ENCODE measurements at places on chromosomes 16 and 17.

GRCh38 chr17:47237841-47238240 lies 15.8 kb upstream of the ITGB3 start:
- DNase-seq: no peak

DNA sequence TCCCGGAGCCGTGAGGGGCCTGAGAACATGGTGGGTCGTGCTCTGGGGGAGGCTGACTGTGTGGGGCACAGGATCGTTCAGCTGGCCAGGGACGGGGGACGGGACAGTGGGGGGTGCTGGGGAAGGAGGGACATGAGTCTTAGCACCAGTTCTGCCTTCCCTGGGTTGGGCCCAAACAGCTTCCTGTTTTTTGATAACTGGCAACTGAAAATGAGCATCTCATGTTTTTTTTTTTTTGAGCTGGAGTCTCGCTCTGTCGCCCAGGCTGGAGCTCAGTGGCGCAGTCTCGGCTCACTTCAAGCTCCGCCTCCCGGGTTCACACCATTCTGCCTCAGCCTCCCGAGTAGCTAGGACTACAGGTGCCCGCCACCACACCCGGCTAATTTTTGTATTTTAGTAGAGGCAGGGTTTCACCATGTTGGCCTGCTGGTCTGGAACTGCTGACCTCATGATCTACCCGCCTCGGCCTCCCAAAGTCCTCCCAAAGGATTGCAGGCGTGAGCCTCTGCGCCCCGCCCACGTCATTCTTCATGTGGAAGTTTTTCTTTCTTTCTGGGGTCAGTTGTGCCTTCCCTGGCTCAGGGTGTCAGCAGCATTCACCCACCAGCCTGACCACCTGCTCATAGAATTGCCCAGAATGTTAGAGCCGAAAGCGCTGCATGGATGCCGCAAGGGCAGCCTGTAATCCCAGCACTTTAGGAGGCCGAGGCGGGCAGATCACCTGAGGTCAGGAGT lies 6.4 kb downstream of the ASPSCR1 start:
- DNase-seq: no peak

- no peak for DNase-seq
Measured at GRCh38 chr17:52384695-52385094, 226.2 kb upstream of the CA10 start.

GRCh38 chr17:17749025-17749772 lies 67.9 kb downstream of the RAI1 start:
- DNase-seq: no peak

DNA sequence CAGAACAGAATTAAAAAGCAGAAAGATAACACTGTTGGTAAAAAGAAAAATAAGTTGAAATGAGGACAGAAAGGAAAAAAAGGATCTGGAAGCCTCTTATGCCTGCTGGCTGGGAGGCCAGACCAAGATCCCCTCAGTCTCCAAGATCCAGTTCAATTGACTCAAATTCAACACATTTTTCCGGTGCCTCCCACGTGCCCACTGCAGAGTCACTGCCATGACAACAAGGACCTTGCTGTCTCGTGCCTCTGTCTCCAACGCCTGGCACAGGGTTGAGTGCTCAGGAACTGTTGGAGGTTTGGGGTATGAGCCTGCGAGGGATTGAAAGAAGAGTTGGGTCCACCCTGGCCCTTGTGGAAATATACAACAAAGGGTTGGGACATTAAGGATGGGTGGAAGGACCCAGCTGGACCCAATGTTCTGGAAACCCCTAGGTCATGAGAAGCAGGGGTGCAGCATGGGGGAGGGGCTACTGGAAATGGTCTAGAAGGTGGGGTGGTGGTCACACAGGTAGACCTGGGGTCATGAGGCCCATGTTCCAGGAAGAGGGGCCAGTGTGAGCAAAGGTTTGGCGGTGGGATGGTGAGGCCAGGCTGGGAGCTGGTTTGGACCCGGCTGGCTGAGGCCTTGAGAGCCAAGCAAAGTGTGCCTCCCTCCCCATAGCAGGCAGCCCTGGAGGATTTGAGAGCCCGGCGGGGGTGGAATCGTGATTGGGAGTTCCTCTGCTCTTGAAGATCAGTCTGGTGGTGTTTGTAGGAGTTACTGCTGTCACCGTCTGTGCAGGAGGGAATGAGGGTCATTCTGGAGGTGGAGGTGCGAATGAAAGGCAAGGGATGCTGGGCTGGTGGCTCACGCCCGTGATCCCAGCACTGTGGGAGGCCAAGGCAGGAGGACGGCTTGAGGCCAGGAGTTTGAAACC lies 1.3 kb downstream of the IL34 start:
- DNase-seq: no peak

DNA sequence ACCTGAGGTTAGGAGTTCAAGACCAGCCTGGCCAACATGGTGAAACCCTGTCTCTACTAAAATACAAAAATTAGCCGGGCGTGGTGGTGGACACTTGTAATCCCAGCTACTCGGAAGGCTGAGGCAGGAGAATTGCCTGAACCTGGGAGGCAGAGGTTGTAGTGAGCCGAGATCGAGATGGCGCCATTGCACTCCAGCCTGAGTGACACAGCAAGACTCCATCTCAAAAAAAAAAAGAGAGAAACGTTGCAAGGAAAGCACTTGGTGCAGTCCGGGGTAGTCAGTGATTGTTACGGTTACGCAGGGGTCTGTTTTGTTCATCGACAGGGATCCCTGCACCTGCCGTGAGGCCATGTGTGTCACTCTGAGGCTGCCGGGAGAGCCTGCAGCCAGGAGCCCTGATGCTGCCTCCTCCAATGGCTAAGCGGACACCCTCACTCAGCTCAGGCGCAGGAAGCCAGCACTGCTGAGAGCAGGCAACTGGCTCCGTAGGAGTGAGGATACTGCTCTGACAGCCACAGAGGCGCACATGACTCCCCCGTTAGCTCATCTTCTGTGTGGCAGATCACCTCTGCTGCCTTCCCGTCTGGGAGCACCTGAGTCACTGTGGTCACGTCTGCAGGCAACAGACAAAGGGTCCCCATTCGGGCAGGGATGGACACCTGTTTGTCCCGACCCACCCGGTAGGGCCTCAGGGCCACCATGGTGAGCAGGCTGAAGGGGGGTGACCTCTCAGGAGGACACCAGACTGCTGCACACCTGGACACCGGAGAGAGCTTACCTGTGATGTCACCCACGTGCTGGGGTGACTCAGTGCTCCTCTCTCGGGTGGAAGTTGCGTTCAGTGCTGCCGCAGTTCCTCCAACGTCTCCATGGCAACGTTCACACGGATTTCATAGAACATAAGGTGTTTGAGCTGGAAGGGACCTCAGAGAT lies 5.2 kb upstream of the RAB26 start:
- DNase-seq: no peak

GRCh38 chr17:74161503-74161875 lies 42.0 kb upstream of the RPL38 start:
- DNase-seq: no peak

GRCh38 chr16:4687946-4688673 lies 5.3 kb upstream of the NUDT16L1 start:
- no peak for DNase-seq

DNA sequence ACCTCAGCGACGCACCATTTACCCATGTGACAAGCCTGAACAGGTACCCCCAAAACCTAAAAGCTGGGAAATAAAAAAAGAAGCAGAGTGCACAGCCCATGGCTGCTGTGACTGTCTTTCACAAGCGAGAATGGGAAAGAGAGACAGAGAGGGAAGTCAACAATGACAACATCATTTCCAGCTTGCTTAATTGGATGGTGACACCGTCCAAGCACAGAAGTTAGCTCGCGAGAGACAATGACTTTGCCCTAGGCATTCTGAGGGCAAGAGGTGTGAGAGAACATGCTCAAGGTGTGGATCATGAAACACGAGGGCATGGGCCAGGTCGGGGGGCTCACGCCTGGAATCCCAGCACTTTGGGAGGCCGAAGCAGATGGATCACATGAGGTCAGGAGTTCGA lies 19.3 kb upstream of the NSMCE1 start:
- DNase-seq: no peak

DNA sequence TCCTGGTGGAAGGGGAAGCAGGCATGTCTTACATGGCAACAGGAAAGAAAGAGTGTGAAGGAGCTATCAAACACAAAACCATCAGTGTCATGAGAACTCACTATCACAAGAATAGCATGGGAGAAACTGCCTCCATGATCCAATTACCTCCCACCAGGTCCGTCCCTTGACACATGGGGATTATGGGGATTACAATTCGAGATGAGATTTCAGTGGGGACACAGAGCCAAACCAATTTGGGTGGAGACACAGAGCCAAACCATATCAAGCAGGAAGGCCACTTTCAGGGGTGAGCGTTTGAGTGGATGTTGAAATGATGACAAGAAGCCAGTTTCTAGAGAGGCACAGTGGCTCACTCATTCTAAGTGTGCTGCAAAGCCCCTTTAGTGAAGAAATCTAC lies 143.8 kb downstream of the CPPED1 start:
- DNase-seq: no peak

GRCh38 chr16:54277845-54278703 lies 8.5 kb downstream of the IRX3 start:
- no peak for DNase-seq

- no peak for DNase-seq
Measured at GRCh38 chr16:14485811-14486519, 144.1 kb downstream of the PARN start.

DNA sequence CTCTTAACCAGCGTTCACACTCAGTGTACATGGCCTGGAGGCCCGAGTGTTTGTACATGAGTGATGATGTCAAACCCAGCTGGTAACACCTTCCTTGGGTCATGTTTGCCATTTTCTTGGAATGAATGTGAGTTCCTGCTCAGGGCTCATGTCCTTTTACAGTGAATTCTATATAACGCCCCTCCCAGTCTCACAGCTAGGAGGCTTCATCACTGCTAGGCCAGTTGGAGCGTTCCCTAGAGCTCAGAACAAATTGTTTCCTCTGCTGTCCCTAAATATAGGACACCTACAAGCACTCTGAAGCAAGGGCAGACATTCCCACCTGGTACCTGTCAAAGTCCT lies 5.5 kb downstream of the TIMM22 start:
- DNase-seq: peak; percentile 18

GRCh38 chr17:43042025-43042628 lies 17.1 kb downstream of the RND2 start:
- no peak for DNase-seq

DNA sequence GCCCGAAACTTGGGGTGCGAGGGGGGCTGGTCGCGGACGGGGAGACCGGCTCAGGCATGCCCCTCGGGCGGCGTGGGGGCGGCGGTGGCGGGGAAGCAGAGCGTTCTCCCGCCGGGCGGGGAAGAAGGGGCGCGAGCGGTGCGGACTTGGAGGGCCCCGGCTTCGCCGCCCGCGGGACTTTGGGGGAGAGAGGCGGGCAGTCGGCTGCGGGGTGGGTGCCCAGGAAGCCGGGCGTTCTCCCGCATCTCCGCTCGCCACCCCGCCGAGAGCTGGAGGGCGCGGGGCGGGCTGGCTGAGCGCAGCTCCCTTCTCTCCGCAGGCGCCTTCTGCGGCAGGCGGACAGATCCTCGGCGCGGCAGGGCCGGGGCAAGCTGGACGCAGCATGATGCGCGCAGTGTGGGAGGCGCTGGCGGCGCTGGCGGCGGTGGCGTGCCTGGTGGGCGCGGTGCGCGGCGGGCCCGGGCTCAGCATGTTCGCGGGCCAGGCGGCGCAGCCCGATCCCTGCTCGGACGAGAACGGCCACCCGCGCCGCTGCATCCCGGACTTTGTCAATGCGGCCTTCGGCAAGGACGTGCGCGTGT lies 772 bp downstream of the NTN1 start:
- peak; percentile 12 for DNase-seq

- no peak for DNase-seq
Measured at GRCh38 chr16:89048090-89048725, 45.4 kb upstream of the ACSF3 start.

- no peak for DNase-seq
Measured at GRCh38 chr16:66002601-66003000, 363.9 kb upstream of the CDH5 start.

DNA sequence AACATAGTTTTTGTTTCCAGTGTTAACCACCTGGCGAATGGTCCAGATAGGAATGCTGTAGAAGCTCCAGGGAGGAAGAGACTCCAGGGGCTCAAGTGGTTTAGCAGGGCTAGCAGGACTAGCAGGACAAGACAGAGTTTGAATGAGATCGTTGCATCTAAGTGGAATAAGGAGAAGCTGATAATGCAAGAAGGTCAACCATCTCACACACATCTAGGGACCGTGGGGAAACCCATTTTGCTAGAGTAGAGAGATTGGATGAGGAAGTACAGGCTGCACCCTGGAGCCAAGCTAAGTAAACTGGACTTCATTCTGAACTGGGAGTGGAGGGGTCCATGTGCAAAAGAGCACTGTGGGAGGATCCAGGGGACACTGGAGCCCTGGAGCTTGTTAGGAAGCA lies 86.1 kb upstream of the HSBP1 start:
- DNase-seq: no peak

DNA sequence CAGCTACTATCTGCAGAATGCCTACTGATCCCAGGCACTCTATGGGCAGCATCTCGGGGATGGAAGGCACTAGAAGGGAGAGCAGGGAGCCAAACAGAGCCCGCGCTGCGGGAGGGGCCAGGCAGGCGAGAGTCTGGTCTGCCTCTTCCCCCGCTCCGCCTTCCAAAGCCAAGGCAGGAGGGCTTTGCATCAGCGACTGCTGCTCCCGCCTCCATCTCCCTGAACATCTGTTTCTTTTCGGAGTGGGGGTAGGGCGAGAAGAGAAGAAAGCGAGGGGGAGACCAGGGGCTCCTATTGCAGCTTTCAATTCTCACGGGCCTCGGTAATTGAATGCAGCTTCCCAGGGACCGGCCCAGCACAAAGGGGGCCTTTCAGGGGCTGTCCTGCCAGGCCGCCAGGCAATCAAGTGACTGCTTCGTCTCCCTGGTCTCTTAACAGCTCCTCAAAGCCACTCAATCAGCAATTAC lies 31.4 kb upstream of the CDC42EP4 start:
- peak; percentile 96 for DNase-seq

DNA sequence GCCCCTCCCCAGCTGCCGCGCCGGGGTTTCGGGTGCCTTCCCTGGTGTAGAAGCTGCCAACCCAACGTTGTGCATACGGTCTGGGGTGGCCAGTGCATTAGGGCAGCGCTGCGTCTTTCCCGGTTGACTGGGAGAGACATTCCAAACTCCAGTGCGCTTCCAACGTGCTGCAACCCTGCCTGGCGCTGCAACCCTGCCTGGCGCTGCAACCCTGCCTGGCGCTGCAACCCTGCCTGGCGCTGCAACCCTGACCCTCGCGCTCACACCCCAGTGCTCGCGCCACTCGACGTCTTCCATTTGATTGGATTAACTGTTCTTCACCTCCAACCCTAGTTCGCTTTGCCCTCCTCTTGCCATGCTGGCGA lies 488 bp upstream of the HAP1 start:
- DNase-seq: no peak

GRCh38 chr17:39229274-39229913 lies 3.6 kb upstream of the STAC2 start:
- peak; percentile 45 for DNase-seq

GRCh38 chr17:80599546-80600305 lies 55.1 kb downstream of the RPTOR start:
- no peak for DNase-seq
